ENCODE measurements at places on chromosomes 4 and X. TPM values are rescaled to one million over a fixed set of nuclear protein-coding genes. Genes with fewer than 3 reads are reported as not detected.

- no peak for DNase-seq
Measured at GRCh38 chrX:71225009-71225408, 2.0 kb downstream of the GJB1 start.

DNA sequence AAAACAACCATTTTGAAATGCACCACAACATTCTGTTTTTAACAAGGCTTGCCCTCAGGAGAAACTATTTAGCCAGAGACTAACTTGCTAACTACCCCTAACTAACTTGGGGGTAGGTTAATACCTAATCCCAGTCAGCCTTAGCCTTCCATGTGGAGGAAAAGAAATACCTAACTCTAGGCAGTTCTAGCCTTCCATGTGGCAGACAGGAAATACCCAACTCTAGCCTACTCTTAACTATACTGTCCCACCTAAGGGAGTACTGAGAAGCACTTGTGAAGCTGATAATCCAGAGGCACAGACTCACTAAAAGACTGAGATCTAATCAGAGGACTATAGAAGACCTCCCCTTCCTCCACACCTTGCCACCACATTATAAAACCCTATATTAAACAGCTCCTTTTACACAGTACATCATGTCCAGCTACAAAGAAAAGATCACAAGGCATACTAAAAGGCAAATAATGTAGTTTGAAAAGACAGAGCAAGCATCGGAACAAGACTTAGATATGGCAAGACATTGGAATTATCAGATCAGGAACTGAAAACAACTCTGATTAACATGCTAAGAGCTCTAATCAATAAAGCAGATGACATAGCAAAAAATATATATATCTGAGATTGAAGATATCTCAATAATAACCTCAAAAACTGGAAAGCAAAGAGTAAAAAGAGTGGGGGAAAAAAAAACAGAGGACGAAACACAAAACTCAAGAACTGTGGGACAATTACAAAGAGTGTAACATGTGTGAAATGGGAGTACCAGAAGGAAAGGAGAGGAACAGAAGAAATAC lies 52.2 kb downstream of the FRYL start:
- no peak for DNase-seq

- DNase-seq, result peak; percentile 15
Measured at GRCh38 chrX:115260330-115260729, 26.4 kb upstream of the LRCH2 start.

The GASK1B gene
- 51.6 TPM for polyA plus RNA-seq

The MFAP3L gene
- 0.49 TPM for polyA plus RNA-seq

All from fibroblast of lung (primary cell).